Kidney capillary endothelial cell (primary cell): ENCODE measurements at places on chromosomes 4 and X.
A peak's percentile ranks its signal among the peaks of the same experiment; 100 is the strongest.

DNA sequence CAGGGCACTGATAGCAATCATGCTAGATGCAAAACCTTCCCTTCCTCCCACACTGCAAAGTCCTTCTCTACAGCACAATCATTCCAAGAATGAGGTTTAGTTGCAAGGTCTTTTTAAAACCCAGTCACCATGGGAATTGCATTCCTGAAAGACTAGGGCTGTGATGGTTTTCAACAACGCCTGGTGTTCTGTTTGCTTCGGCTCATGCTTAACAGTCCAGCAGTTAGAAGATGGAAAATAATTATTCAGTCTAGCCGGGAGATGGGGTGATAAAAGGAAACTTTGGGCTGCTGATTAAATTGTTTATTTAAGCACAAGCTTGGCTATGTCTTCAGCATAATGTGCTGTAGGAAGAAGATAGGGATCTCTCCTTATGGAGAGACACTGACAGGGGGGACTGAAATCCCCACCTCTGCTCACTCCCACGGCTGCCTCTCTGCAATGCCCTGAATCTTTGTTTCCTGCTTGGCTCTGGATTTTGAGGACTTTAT is 211.4 kb downstream of the MID1IP1 start:
- DNase-seq: no peak

- no peak for DNase-seq
Measured at GRCh38 chr4:54058171-54058570, 6.2 kb downstream of the CHIC2 start.

DNA sequence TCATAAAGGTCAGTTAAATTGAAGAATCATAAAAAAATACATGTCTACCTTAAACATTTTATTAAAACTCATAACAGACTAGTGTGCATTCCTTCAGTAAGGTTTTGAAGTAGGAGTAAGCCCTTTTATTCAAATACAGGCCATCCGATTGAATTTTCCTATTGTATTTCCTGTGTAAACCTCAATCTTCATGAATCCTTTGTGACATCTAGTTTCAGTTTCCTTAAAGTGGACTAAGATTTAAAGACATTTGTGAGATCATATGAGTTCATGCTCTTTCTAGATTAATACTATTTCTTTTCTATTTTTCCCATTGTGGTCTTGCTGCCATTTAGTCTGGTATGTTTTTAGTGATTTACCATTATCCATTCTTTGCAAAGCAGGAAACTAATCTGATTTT is 644.7 kb upstream of the BOD1L1 start:
- no peak for DNase-seq

GRCh38 chr4:86306816-86307215 is 53.0 kb downstream of the MAPK10 start:
- no peak for DNase-seq

- no peak for DNase-seq
Measured at GRCh38 chr4:61239250-61239649, 39.1 kb downstream of the ADGRL3 start.

DNA sequence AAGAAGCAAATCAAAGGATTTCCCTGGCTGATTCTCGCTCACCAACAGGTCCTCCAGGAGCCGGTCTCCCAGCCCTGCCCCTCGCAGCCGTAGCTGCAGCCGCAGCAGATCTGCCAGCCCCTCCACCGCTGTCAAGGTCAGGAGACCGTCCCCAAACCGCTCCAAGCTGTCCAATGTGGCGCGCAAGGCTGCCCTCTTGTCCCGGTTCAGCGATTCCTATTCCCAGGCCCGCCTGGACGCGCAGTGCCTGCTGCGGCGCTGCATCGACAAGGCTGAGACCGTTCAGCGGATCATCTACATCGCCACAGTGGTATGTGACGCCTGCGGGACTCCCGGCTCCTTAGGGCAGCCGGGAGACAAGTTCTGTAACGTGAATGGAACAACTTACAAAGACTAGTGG is 25.6 kb downstream of the SPATA18 start:
- DNase-seq: no peak

- DNase-seq: peak; percentile 47
Measured at GRCh38 chrX:74293343-74293946, 10.5 kb upstream of the ZCCHC13 start.

- no peak for DNase-seq
Measured at GRCh38 chr4:47334652-47335051, 128.8 kb downstream of the COMMD8 start.

DNA sequence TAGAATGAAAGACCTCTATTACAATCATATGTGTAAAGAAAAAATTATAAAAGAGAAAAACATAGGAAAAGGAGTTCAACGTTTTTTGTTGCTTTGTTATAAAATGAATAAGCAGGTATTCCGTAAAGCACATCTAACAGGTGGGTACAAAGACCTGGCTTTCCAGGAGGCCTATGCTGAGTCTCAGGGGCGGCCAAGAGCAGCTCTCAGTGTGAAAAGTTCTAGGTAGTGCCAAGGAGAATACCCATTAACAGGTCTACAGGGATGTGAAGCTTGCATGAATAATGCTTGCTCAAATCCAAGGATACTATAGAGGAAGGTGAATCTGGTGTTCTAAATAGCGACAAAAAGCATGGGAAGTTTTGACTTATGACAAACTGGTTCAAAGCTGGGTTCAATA is 944.4 kb downstream of the PDHA2 start:
- no peak for DNase-seq

DNA sequence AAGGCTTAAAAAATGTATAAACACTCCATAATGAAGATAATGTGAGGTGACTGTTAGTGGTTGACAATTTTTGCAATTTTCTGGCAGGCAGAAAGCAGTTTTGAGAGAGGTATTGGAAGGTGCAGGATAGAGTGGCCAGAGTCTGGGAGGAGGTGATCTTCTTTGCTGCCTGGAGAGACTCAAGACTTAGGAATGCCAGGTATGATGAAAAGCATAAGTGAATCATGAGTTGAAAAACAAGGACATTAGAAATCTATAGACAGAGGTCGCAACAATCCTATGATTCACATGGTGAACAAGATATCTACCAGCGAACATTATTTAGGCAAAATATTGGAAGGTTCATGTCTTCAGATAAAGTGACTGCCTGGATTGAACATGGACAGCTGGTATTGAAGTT is 118.5 kb downstream of the CFAP299 start:
- no peak for DNase-seq

DNA sequence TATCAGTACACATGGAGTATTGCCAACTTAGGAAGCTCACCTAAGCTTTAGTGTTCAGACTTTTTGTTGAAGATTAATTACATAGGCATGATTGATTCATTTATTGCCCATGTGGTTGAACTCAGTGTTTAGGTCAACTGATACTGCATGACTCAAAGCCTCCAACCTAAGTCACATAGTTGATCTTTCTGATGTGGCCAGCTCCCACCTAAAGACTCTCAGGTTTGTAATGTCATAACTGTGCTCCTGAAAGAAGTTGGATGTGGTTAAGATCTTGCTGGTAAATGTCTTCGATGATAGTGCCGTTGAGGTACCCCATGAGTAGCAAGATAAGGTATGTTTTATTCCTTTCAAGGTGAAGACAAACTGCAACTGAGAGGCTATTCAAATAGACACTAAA is 192.5 kb downstream of the EDA start:
- DNase-seq: no peak

DNA sequence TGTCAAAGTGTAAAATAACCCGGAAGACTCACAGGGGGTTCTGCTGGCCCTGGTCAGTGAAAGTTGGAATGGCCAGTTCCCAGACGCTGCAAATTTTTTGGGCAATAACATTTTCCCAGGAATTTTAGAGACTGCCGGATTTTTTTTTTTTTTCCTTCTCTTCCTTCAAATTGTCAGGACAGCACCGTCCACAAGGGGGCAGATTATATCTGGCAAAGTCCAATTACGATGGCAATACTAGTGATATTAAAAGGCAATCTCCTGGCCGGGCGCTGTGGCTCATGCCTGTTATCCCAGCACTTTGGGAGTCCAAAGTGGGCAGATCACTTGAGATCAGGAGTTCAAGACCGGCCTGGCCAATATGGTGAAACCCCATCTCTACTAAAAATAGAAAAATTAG is 20.5 kb downstream of the SLC25A5 start:
- DNase-seq: peak; percentile 39

GRCh38 chr4:72312032-72312650 is 256.9 kb downstream of the ADAMTS3 start:
- peak; percentile 52 for DNase-seq

DNA sequence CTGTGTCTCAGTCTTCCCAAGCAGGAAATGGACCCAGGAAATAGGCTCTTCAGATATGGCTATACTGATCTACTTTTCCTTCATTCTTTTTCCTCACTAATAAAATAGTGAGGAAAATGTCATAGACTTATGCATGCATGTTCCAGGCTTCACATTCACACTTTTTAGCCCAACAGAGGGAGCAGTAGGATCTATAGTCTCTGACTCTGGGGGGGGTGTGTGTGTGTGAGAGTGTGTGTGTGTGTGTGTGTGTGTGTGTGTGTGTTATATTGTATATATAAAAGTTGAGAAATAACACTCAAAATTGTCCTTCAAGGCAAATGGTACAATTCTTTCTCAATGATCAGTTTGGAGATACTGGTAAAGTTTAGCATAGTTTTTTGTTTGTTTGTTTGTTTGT is 297.2 kb upstream of the GALNT7 start:
- DNase-seq: no peak

DNA sequence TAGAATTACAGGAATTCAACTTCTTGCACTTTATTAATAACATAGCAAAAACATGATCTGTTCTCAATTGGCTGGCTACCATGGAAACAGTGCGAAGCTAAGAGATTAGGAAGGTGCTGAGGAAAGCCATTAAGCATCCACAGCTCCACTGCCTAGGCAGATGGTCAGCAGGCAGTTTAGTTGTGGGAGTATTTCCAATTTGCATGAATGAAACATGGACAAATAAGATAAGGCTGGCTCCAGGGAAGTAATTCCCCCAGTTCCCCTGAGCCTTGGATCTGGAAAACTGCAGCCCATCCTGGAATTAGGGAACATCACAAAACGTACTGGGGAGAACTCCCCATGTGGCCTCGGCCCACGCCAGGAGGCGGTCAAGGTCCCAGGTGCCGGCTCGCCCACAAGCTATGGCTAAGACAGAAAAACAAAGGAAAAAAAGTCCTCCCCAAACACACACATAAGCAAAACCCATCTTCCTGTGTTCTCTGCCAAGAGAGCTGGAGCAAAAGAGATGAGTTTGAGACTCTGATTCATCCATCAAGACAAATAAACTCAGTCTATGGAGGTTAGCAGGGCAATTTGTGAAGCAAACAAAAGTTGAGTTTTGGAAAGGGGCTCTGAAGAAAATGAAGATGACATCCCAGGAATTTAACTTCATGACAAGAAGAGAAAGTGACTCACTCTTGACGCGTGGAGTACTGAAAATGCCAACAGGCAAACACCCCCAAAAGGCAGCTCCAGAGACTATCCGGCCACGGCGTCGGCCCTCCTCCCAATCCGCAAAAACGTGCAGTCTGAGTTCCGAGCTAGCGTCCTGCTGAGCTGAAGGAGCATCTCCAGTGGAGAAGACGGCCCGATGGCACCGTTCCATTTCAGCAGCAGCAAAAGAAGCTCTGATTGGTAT is 45.1 kb downstream of the IGFBP7 start:
- DNase-seq: no peak

DNA sequence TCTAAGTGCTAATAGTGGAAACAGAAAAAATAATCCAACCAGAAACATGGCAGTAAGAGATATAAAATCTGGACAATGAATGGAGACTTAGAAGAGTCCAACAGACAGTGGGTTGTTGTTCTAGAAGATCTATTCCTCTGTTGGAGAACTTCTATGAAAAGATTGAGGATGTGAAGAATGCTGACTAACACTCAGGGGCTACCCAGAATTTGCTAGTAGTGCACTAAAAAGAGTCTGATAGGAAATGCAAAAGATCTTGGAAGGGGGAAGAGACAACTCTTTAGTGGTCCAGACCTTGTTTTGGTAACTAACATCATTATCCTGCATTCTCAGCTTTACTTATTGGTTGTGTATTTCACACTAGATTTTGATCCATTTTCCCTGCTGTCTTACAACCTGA is 77.9 kb downstream of the SMARCA1 start:
- no peak for DNase-seq

- no peak for DNase-seq
Measured at GRCh38 chrX:150509703-150510102, 58.7 kb upstream of the MTM1 start.

GRCh38 chr4:86872135-86872534 is 20.1 kb downstream of the C4orf36 start:
- no peak for DNase-seq

DNA sequence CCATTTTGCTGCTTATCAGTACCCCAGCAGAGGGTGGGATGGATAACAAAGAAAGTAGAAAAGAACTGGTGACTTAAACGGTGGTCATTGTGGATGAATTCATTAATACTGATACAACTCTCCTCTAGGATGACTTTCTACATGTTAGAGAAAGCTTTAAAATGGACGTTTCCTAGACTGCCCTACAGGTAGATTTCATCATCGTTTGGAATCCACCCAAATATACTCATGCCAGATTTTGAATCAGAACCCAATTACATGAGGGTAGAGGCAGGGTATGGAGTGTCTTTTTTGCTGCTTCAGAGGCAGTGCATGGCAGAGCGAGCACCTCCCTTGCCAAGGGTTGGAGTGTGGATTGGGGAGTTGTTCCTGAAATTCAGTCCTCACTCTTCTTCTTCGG is 13.3 kb upstream of the ANTXR2 start:
- DNase-seq: no peak

DNA sequence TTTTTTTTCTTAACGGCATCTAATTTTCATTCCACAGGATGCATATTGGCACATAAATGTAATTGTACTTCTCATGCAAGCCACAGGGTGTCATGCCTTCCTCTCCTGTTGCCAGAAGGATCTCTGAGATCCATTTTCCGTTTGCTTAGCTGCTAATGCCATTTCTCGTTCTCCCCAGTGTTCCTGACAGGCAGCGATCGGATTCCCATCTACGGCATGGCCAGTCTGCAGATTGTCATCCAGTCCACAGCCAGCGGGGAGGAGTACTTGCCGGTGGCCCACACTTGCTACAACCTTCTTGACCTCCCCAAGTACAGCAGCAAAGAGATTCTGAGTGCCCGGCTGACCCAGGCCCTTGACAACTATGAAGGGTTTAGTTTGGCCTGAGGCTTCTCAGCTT is 8.9 kb upstream of the NAP1L5 start:
- peak; percentile 32 for DNase-seq

DNA sequence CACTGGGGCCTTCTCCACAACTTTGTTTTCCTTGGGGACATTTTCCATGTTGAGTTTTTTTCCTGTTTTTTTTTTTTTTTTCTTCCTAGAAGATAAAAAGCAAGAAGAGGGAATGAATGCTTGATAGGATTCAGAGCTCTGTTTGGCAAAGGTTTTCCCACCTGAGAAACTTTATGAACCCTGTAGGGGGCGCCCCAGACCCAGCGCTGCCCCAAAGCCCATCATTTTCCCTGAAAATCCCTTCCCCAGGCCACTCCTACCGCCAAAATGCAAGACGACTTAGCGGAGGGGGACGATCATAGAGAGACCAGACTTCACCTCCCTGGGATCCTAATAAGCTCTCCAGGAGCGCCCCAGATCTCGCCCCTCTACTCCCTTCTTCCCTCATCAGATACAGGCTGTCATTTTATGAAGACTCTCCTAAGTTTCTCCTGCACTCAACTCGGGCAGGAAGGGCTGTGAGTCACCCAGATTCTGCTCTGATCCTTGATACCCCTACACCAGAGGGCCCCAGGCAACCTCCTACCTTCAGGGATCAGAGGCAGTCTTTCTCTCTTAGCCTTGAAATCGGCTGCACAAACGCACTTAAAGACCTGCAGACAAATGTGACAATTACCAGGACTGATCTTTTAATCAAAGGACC is 1.4 kb downstream of the BEX5 start:
- no peak for DNase-seq

GRCh38 chr4:1784395-1784788 is 8.7 kb upstream of the FGFR3 start:
- no peak for DNase-seq
